ENCODE measurements at places on chromosomes 2 and 18.

GRCh38 chr18:39449566-39449965 lies 1884.0 kb upstream of the CELF4 start:
- no peak for DNase-seq

DNA sequence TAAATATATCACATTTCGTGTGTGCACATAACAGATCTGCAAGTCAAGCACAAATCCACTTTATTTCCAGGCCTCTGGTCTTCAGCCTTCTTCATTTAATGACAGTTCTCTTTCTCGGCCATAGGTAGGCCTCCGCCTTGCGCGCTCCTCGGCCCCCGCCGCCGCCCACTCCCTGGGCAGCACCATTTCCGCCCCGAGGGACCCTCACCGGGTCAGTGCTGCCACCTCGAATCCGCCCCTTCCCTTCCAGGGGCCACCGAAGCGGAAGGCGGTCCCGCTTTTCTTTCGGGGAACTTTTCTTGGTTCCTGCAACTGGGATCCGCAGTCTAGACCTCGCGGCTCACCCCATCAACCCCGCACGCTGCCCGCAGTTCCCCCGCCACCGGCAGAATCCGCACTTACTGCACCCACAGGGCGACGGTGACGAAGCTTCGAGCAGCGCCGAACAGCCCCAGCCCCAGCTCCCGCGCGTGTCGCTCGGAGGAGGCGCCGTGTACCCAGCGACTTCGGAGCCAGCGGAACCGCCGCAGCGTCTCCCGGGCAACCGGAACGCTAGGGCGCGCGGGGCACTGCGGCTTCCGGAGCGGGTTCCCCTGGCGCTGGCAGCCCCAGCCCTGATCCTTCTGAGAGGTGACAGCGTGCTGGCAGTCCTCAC lies at the start of gene CDKL4:
Gene CDKL4, minus strand, starts transcription at position 502 of the 655 bp plus-strand sequence.
- no peak for DNase-seq

DNA sequence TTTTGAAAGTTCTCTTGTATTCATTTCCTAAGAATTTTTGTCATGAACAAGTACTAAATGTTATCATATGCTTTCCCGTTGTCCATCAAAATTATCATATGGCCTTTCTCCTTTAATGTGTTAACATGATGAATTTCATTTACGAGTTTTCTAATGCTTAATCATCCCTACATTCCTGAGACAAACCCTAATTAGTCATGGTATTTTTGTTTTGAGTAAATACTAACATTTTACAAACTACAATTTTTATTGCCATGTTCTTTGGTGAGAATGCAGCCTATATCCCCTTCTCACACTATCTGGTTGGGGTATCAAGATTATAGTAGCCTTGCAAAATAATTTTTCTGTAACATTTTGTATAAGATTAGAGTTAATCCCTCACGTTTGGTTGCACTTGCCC lies 14.5 kb downstream of the SMAD2 start:
- no peak for DNase-seq

GRCh38 chr2:227163998-227164762 lies at the start of the genes COL4A3 and COL4A4:
Gene COL4A3 (plus strand): TSS chr2:227164624. CDS start chr2:227164727, 103 bp downstream.
Gene COL4A4 (minus strand): TSS chr2:227164205. CDS start chr2:227147483, 16,722 bp downstream.
- no peak for DNase-seq

DNA sequence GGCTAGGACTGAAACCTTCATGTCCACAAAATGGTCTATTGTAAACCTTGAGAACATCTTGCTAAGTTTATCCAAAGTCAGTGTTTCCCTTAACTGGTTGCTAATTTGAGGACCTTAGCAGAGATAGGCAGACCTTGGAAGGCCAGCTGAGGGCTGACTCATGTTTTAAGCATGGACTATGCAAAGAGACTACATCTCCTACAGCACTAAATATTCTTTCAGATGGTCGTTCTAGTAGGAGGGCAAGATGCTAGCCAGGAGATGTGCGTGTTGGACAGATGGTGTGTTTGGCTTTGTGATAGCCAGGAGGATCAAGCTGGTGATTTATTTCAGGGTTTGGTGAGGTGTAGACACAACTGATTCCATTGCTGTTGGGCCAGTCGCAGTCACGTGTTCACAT lies 75.8 kb downstream of the NRP2 start:
- DNase-seq = no peak

- DNase-seq = no peak
Measured at GRCh38 chr2:42569883-42570282, 1.5 kb downstream of the MTA3 start.

DNA sequence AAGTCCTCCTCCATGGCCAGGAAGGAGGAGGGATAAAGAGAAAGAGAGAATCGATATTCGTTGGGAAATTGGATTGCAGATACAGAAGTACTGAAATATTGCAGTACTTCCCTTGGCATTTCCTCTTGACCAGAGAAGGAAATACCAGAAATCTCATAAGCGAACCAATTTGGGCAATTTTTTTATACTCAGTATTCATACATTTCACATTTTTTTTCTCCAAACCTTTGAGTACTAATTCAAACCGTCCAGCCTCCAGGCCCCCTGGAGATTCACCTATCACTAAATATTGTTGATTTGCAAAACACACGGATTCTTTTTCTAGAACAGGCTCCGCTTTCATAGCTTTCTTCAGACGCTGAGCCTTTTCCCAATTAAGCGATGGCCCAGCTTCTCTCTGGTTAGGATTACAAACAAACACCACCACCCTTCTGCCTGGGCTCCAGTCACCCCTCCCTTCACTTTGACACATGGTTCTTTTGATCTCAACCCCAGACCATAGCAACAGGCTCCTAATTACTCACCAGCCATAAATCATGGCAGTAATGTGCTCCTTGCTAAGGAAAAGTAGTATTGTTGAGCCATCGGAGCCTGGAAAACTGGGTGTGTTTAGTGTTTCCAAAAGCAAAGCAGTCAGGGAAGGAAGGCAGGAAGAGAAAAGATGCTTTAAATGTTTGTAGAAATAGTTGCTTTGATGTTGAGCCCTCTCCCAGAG lies 138.4 kb upstream of the CCDC68 start:
- DNase-seq = peak; percentile 26

GRCh38 chr2:216078776-216079175 lies 2.8 kb downstream of the PECR start:
- DNase-seq = no peak

DNA sequence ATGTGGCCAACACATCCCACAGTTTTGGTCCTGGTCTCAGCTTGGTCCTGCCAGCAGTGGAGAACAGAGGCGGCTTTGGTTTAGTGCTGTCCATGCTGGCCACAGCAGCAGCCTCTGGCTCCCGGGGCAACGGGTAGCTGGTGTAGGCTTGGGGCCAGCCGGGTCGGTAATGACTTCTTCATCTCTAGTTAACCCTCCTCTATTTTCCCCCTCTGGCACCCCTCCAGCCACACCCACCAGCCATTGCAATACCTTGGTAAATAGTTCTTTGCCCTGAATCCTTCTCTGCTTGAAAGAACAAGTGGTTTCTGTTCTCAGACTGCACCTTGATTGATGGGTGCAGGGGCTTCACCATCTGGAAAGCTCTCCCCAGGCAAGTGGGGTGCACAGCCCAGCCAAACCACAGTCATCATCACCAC lies 31.7 kb upstream of the ZNF396 start:
- no peak for DNase-seq

DNA sequence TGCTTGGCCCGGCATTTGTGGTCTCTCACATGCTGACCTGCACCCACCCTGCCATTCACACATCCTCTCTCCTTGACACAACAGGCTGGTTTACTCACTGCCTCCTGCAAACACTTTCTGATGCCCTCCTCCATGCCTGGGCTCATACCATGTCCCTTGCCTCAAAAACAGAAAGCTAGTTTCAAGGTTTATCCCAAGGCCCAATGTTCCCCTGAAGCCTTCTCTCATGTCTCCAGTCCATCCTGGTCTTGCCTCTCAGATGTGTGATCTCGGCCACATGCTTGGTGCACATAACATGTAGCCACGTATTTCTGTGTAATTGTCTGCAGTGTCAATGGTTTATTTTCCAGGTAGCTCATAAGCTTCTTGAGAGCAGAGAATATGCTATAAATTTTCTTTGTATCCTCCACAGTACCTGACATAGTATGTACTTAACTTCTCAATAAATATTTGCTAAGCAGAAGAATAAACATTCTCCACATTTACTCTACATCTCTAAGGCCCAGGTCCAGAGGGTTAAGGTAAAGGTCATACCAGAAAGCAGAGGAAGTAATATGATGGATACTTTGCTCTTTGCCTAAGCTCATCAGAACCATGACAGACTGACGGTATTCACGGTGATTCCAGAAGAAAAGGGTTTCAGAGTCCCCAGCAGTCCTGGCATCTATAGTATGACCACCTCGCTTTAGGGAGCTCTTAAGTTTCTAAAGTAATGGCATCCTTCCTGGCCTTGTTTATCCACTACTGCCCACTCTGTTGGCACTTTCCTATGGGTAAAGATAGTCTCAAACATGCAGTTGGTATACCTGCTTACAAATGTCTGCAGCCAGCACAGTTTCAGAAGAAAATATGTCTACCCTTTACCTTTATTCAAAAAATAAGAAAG lies 163.4 kb upstream of the ZFP36L2 start:
- no peak for DNase-seq

- no peak for DNase-seq
Measured at GRCh38 chr2:149090706-149091105, 52.2 kb downstream of the LYPD6B start.

- DNase-seq = peak; percentile 64
Measured at GRCh38 chr2:109185821-109186570, 57.0 kb downstream of the SH3RF3 start.

GRCh38 chr2:13916066-13916465 lies 716.5 kb upstream of the LRATD1 start:
- DNase-seq = no peak

DNA sequence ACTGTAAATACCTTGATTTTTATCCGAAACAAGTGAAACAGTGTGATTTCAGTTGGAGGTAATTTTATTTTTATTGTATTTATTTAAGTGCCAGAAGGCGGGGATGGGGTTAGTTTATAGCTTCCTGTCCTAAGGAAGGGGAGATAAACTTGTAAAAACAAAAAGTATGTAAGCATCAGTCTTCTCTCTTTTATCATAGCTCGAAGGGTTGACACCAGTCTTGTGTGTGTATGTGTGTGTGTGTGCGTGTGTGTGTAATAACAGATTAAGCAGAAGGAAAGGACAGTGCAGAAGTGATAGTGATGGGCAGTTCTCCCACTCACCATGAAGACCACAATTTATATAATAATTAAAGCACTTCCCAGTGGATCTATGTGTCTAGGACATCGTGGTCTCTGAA lies 793.3 kb downstream of the PLCL1 start:
- no peak for DNase-seq

DNA sequence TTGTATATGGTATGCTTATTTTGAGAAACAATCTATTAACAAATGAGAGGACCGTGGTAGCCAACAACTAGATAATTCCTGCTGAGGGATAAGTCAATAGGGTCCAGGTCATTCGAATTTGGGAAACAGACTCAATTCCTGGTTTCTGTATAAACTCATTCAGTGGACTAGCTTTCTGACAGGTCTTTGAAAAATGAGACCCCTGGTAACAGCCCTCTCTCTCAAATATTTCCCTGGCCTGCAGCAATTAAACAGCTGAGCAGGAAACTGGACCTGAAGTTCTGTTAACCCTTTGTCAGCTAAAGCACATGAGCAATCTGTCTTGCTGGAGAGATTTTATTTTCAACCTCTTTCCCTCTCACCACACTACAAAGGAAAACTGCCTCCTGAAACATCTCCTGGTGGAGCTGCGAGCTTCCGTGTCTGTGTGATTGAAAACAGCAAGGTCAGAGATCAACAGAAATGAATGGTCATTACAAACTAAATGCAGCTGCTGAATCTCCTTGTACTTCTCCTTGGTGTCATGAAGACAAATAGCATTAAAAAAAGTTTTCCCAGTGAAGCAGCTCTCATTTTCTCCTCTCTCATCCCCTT lies 70.3 kb upstream of the CCDC85A start:
- no peak for DNase-seq

DNA sequence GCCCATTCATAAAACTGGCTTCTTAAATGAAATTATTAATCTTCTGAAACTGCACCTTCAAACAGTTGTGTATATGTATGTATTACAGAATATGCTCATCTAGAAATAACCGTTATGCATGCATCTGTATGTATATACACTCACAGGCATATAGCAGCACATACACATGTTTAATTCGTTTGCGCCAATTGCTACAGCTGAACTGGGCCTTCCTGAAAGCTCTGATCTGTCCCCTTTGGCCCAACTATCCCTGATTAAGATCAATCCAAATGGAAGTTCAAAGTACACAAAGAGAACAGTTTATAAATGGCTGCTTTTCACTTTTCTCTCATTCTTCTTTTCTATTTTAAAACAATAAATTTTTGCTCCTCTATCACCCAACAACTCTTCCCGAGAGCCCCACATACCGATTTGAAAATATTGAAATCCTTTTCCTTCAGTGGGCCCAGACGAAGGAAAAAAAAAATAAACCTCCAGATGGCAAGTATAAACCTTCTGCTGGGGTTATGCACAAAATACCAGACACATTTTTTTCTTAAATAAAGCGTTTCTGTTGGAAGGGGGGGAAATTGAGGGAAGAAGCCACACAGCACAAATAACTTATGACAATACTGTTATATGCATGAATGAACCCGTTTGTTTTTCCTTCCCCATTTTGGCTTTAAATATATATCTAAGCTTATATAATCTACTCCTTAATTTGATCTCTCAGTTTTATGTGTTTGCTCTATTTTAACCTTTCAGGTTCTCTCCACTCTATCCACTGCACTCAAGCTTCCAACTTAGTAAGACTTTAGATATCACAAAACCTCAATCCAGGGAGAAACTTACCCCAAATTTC lies 267.3 kb downstream of the TCF4 start:
- DNase-seq = no peak

GRCh38 chr2:228543117-228543516 lies 361.6 kb upstream of the SPHKAP start:
- DNase-seq = no peak

GRCh38 chr18:1357724-1358123 lies 453.1 kb downstream of the ADCYAP1 start:
- no peak for DNase-seq

GRCh38 chr2:25280051-25280687 lies 61.6 kb downstream of the DNMT3A start:
- no peak for DNase-seq

- DNase-seq = no peak
Measured at GRCh38 chr2:15009681-15010080, 377.2 kb downstream of the LRATD1 start.

- no peak for DNase-seq
Measured at GRCh38 chr18:45386041-45386655, 229.1 kb upstream of the SLC14A2 start.

DNA sequence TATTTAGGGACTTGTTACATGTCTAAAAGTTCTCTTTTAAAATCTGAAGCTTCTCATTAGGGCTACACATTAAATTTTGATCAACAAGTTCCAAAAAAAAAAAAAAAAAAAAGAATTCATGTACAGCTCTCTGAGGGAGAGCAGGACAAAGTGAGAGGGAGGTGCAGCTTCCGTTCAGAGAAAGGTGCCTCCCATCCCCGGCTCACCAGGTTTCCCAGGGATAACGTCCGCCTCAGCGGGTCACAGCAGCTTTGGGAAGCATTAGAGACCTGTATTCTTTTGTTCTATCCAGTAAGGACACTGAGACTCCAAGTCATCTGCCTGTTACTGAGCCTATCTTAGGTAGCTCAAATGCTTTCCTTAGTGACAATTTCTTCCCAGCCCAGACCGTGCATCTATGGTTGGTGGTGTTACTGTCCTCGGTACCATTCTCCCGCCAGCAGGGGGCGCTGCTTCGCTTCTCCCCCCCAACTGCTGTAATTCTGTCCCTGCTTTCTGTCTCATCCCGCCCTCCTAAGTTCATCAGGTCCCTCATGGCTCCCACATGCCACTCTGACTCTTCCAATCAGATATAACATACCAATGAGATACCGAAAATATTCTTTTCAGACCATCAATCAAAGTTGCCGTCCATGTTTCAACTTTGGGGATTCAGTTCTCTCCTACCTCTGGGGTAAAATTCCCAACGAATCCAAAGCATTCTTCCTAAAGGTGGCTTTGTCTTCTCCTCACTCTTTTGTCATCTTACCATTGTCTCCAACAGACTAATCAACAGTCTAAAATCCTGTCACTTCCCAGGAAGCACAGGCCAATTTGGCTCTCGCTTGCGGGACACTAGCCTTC lies 466.5 kb downstream of the METTL4 start:
- DNase-seq = no peak

Data from retinal pigment epithelial cell (primary cell).